ENCODE measurements at places on chromosomes 2 and 18.

- no peak for DNase-seq
Observed at GRCh38 chr18:34322365-34323289, 97.9 kb upstream of the NOL4 start.

- DNase-seq: no peak
Observed at GRCh38 chr18:61608316-61608715, 275.1 kb downstream of the CDH20 start.

DNA sequence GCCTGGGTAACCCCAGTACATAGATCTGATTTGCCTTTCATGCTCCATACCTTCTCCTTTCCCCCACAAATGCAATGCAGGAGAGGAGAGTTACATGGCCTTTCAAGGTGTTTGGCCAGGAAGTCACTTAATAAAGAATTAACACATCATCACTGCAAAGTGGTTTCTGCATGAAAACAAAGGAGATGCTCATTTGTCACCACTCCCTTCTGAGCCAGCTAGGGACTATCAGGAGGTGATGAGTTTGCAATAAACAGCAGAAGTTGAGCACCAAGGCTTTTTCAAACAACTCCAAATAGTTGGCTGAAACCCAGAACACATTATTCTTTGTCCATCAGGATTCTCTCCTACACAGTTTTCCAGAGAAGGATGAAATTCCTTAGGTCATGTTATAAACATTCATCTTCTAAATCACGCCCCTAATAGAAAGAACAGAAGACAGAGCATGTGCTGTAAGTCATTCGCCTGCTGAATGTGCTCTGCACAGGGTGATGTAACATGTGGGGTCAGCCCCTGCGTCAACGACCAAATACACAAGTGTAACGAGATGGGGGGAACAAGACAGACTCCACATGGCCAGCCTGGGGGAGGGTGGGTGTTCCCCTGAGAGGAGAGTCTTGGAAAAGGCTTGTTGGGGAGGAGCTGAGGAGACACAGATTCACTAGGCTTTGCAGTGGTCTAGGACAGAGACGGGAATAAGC, 87.3 kb upstream of the RMDN2 start:
- no peak for DNase-seq

DNA sequence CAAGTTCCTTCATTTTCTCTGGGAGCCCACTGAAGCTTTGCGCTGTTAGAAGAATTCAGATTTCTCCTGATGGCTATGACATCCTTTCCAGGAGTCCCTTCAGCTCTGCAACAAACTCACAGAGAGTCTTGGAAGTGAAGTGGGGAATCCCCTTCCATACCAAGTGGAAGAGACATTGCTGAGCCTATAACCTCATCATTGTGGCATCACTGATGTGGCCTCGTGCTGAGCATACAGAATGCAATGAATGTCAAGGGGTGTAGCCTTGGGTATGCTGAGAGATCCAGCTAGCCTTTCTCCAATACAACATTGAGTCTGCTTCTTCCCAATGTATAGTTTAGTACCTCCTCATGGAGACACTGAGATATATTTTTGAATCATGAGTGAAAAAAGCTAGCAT, 311.1 kb upstream of the RAB12 start:
- DNase-seq: no peak

- no peak for DNase-seq
Observed at GRCh38 chr2:241859436-241860183, 916 bp upstream of the PDCD1 start.

DNA sequence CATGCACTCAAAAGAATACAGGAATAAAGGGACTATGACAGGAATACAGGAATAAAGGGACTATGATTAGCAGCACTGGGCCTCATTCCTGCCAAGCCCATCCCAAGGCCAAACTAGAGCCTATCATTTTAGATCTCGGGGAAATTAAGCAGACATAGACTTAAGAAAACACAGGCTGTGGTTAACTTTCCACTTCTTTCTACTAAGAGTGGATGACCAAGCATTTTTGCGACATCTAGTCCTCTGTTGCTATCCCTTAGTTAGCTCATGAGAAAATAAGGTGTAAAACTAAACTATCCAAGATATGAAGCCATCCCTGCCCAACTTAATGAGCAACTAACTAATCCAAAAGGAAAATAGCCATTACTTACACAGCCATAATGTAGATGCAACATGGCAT, 5.9 kb downstream of the LYPD1 start:
- no peak for DNase-seq

- no peak for DNase-seq
Observed at GRCh38 chr2:221111739-221112138, 460.4 kb downstream of the EPHA4 start.

GRCh38 chr2:109473616-109474318, 140.0 kb downstream of the SEPTIN10 start:
- no peak for DNase-seq

GRCh38 chr2:197847651-197848401, 43.4 kb downstream of the PLCL1 start:
- no peak for DNase-seq

DNA sequence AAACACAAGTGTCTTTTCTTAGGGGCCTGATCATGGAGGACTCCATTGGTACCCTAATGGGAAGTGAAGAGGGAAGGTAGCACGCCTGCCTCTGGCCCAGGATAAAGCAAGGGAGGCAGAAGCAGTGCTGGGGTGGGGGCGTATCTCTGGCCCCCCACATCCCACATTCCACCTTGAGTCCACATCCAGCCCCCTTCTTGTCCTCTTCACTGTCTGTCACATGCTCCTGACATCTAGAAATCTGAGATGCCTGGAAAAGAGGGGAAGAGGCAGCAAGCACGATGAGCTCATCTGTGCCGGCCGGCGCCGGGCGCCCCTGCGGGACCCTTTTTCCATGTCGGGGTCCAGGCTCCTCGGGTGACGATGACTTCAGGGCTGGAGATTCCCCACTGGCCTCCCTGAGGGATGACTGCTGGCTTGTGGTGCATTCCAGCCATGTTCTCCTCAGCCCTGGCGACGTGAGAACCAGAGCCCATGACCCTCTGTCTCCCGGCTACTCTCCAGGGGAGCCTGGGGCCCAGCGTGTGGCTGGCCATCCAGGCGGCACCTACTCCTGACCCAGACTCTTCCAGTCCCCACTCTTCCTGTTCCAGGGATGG, 277.5 kb downstream of the DYSF start:
- no peak for DNase-seq

- no peak for DNase-seq
Observed at GRCh38 chr2:195477996-195478382, 179.0 kb upstream of the SLC39A10 start.

GRCh38 chr2:234134496-234134895, 84.0 kb downstream of the SPP2 start:
- no peak for DNase-seq

DNA sequence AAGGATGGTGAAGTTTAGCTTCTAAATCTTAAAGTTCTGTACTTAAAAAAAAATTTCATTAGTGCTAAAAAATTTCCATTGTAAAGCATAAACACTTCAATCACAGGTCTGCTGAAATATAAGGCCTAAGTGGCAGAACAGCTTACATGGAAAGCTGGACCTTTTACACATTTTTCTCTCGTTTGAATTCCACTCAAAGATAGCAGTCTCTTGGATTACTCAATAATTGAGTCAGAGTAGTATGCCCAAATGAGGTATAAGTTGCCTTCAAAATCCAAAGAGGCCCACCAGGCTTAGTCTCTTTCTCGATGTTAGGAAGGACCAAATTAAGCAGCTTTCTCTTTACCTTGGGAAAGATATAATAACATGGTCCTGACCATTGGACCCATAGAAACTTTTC, 220.4 kb upstream of the CWC22 start:
- no peak for DNase-seq

GRCh38 chr2:1893856-1894255, 149.5 kb upstream of the PXDN start:
- DNase-seq: no peak
